CD4-positive, alpha-beta T cell treated with Interleukin-17A for 1 hour (primary cell): ENCODE measurements at places on chromosomes 3 and 15.
A peak's percentile ranks its signal among the peaks of the same experiment; 100 is the strongest.

GRCh38 chr3:149277331-149277813 is 55.7 kb upstream of the CP start:
- peak; percentile 50 for DNase-seq

GRCh38 chr15:66456211-66456610 is 41.4 kb downstream of the SNAPC5 start:
- no peak for DNase-seq

DNA sequence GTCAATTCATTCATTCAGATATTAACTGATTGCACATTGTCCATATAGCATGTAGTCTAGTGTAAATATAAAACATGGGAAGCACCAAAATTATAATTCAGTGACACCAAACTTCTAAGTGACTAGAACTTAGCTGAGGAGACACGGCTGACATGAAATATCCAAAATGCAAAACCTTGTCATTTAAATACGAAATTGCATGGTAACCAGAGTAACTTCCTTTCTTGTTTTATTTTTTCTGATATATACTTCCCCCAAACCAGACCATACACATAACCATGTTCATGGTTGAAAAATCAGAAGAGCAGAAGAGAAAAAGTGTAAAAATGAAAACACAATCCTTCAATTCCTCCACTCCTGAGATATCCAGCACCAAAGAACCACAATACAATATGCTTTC is 38.0 kb downstream of the CBLB start:
- no peak for DNase-seq

GRCh38 chr3:14425581-14426304 is 23.3 kb downstream of the SLC6A6 start:
- peak; percentile 71 for DNase-seq

DNA sequence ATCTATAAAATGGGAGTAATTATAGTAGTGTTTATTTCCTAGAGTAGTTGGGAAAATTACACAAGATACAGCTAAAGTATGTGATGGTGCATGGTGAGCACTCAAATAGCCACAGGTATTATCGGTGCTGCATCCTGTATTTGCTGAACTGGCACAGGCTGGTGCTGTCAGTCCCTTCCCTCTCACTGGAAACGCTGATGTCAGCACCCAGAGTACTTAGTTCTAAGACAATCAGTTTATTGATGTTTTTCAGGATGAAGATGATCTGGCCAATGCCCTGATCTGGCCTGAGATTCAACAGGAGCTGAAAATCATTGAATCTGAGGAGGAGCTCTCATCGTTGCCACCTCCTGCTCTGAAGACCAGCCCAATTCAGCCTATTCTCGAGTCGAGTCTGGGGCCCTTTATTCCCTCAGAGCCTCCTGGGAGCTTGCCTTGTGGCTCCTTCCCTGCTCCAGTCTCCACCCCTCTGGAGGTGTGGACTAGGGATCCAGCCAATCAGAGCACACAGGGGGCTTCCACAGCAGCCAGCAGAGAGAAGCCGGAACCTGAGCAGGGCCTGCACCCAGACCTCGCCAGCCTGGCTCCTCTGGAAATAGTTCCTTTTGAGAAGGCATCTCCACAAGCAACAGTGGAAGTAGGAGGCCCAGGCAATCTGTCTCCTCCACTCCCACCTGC is 49.7 kb downstream of the TMEM39A start:
- DNase-seq = no peak

DNA sequence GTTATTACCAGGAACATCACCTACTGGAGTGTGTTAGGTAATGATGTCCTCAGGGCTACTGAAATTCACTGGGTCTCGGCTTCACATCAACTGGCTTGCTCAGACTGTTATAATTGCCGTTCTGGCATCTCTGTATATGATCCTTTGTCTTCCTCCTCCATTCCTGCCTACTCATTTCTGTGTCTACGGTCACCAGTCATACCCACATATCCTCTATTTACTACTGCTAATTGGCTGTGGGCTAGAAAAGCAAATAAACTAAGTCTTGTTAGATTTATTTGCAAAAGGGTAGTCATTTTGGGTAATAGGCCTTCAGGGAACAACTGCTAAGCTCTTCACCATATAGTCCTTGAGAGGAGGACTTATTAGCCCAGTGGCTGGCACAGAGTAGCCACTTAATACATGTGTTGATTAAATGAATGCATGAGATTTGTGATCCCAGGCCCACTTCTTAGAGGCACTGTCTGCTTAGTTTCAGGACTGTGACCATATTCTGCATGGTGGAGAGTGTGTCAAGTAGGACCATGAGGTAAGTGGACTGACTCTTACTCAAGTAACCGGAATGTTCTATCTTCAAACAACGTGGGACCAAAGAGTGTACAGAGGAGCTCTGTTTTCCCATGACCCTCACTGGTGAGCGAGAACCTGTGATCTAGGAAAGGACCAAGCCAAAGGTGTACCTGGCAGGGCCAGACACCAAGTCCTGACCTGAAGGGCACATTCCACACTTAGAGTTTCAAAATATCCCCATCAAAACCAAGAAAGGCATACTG is 13.2 kb downstream of the ZDHHC3 start:
- DNase-seq = no peak

DNA sequence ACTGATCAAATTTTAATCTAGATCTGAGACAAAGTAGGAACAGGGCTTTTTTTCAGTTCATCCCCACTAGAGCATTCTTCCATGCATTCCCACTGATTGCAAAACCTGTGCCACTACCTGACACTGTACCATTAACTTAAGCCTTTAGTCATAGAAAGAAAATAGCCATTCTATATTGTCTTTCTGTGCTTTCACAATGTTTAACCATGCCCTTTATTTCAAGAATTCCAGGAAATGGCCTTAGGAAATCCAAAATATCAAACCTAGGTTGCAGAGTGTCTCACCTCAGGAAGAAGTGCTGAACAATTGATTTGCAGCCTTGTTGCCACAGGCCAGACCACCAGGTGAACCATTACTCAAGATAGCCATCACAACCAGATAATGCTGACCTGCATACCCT is 56.2 kb upstream of the TGFBR2 start:
- DNase-seq = no peak

- DNase-seq = no peak
These were observed 124.9 kb downstream of the LRRK1 start for GRCh38 chr15:101043911-101044624.

- no peak for DNase-seq
These were observed 30.4 kb downstream of the GOLGA6L2 start for GRCh38 chr15:23416349-23417276.

GRCh38 chr3:70849911-70850699 is 537.7 kb upstream of the MDFIC2 start:
- DNase-seq = no peak

GRCh38 chr3:46435081-46435726 is 28.1 kb downstream of the CCRL2 start:
- DNase-seq = no peak

DNA sequence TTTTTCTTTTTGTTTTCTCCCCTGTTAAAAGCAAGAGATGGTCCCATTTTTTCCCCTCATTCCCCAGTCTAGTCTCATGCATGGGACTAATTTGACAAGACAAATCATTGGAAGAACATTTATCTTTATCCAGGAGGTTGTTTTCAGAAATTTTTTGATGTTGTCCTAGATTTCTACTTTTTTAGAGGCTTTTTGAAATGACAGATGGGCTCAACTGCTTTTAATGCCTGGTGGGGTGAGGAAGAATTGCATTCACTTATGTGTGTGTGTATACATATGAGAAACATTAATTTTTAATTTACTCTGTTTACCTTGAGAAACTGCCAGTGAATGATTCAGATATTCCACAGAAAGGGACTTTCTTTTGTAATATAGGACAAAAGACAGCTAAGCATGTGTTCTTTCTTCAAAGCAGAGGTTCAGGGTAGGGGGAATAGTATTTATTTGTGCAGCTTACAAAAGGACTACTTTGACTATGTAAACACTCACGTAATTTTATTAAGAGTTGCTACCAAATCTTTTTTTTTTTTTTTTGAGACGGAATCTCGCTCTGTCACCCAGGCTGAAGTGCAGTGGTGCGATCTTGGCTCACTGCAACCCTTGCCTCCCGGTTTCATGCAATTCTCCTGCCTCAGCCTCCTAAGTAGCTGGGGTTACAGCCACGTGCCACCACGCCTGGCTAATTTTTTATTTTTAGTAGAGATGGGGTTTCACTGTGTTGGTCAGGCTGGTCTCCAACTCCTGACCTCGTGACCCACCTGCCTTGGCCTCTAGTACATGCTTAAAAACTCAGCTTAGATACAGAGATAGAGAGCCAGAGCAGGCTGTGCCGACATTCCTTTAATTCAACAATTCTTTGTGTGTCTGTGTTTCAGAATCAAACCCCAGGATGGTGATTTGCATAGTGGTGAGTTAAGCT is 130.1 kb upstream of the RARB start:
- DNase-seq = no peak

DNA sequence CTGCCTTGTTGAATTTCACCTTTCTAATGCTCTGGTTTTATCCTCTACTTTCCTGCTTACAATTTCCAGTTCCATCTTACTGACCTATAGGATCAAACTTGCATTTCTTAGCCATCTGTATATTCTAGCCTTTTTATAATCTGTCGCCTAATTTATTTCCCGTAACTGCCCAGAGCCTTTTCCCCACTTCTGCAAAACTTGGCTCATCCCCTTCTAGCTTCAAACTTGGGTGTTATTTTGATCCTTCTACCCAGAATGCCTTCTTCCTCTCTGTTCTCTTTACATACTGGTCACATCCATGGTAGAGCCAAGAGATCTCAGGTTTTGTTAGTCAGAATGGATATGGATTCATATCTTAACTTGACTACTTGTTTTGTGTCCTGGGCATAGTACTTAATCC is 2.6 kb downstream of the SACM1L start:
- no peak for DNase-seq

DNA sequence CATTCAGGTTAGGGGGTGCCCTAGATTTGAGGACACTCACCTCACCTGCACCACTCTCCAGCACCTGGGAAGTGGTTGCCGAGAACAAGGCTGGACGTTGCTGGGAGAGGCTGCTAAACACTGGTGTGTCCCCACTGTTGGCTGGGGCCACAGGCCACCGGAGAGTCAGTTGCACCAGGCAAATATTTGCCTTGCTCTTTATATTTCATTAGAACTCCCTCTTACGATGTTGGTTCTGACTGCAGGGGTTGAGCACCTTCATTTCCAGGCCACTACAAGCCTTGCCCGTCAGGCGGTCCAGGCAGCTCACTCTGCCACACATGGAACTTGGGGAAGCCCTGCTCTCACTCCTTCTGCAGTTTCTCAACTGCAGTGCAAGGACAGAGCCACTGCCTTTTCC is 30.7 kb downstream of the HCN4 start:
- DNase-seq = no peak

GRCh38 chr3:188695241-188695640 is 476.5 kb upstream of the TPRG1 start:
- no peak for DNase-seq

DNA sequence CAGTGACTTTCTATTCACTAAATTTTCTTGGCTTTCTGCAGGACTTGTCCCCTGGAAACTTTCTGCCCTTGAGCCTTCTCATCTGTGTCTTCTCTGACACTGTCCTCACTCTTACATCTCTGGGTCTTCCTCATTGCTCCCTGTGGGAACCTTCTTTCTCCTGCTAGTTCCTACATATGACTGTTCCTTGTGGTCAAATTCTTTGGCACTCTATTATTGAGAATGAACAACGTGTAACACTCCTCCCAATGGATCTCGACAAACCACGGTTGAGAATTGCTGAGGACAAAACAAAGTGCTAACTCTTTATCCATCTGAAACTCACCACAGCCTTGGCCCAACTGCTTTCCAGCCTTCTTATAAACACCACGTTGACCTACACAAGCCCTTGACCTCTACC is 3.5 kb upstream of the FAM81A start:
- DNase-seq = no peak

DNA sequence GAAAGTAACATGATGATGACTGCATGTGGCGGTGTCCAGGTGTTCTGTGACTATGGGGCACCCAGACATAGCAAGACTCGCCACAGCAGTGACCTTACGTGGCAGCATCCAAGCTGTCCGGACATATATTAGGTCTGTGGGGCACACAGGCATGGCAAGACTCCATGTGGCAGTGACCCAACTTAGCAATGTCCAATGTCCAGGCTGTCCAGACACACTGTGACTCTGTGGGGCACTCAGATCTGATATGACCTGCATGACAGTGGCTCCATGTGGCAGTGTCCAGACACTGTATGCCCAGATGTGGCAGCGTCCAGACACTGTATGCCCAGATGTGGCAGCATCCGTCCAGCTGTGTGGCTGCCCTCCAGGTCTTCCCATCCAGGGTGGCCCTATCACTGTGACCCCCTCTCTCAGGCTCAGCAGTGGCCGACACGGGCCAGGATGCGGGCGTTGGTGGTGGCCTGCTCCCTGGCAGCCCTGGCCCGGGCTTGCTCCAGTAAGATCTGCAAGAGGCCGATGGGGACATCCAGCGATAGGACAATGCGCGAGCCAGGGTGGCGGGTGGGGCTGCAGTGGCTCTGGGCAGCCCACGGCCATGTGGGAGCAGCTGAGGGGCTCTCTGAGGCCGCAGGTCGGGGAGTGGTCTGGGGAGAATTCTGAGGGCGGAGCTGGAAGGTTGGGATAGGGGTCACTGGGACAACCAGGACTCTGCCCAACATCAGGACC is 1.1 kb downstream of the UCN2 start:
- DNase-seq = no peak

GRCh38 chr15:66719471-66719870 is 17.4 kb downstream of the SMAD6 start:
- DNase-seq = no peak

GRCh38 chr3:130490241-130490640 is 26.7 kb upstream of the COL6A6 start:
- DNase-seq = no peak

DNA sequence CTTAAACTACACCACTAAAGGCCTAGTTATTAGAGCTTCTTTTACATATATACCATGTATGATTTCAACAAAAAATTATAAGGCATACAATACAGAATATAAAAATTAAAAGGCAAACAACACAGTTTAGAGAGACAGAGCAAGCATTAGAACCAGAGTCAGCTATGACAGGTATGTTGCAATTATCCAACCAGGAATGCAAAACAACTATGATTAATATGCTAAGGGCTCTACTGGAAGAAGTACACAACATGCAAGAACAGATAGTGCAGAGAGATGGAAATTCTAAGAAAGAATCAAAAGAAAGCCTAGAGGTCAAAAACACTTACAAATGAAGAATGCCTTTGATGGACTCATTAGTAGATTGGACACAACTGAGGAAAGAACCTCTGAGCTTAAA is 39.6 kb downstream of the CCDC54 start:
- no peak for DNase-seq

- DNase-seq = peak; percentile 84
These were observed at the start of gene CTSH for GRCh38 chr15:78944669-78945407. CTSH (minus strand) TSS chr15:78945046; CDS start chr15:78944981, 65 bp downstream.

DNA sequence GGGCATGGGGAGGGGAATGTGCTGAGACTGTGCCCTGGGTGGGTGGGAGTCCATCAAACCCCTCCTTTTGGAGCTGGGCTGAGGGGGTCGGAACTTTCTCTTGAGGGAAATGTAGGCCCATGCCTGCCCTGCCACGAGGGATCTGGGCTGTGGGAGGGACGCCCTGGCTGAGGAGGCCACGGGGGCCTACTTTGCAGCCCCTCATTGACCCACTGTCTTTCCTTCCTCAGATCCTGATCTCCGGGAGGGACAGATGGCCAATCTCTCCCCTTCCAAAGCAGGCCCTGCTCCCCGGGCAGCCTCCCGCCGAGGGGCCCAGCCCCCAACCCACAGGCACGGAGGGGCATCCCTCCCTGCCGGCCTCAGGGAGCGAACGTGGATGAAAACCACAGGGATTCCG is 25.3 kb downstream of the LOXL1 start:
- DNase-seq = no peak

- no peak for DNase-seq
These were observed 87.6 kb upstream of the KBTBD8 start for GRCh38 chr3:66910266-66911055.
